Stimulated activated CD4-positive, alpha-beta T cell treated with anti-CD3 and anti-CD28 coated beads, TNF-alpha, amount 100 ng/mL, for 1 hour (primary cell): ENCODE measurements at places on chromosomes 7 and 10.

GRCh38 chr7:23295401-23295697 lies 3.8 kb upstream of the MALSU1 start:
- DNase-seq: no peak

GRCh38 chr7:42049761-42050160 lies 187.2 kb downstream of the GLI3 start:
- no peak for DNase-seq

- no peak for DNase-seq
Measured at GRCh38 chr10:13891128-13892000, 304.6 kb downstream of the PRPF18 start.

- no peak for DNase-seq
Measured at GRCh38 chr7:29360633-29361625, 166.4 kb downstream of the CHN2 start.

- DNase-seq: no peak
Measured at GRCh38 chr7:117323305-117323850, 520 bp upstream of the WNT2 start.

DNA sequence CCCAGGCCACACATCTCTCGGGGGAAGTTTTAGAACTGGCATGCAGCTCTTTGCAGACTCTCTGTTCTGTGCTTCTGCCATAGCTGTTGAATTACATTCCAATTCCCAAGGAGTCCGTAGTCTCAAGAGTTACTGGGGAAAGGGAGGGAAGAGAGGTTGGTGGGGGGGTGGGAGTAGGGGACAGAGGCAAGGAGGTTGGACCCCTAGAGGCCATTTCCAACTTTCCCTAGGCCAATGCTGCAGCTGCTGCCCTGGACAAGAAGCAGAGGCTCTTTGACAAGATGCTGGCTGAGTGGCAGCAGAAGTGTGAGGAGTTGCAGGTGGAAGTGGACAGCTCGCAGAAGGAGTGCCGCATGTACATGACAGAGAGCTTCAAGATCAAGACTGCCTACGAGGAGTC lies 23.8 kb downstream of the MYH16 start:
- no peak for DNase-seq

GRCh38 chr10:62584731-62585130 lies 210.6 kb downstream of the ZNF365 start:
- DNase-seq: no peak

DNA sequence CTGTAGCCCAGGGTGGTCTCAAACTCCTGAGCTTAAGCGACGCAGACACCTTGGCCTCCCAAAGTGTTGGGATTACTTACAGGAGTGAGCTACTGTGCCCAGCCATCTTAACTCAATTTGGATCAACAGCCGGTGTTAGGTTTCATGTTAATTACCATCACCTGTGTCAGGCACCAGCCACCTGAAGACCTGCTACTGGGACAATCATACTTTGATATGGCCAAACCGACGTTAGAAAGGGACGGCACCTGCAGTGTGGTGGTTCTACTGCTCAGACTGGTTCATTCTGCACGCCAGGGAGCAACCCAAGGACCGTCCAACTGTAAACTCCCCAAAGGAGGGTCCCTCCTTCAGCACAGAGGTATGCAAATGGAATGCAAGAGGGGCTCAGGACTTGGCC lies 74.2 kb upstream of the CYTH3 start:
- no peak for DNase-seq

DNA sequence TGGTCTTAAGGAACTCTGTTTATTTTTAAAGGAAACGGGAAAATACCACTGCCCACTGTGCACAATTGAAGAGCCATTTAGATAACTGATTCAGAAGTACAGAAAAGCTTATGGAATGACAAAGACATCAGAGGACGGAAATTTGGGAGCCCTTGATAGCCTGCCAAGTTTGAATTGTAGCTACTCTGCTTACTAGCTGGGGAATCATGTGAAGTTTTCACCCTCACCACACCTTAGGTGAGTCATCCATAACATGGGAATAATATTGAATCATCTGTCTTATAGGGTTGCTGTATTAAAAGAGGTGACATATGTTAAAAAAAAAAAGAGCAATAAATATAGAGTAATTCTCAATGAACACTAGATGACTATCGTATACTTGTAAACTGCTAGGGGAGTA lies 1104.2 kb downstream of the GATA3 start:
- DNase-seq: no peak

DNA sequence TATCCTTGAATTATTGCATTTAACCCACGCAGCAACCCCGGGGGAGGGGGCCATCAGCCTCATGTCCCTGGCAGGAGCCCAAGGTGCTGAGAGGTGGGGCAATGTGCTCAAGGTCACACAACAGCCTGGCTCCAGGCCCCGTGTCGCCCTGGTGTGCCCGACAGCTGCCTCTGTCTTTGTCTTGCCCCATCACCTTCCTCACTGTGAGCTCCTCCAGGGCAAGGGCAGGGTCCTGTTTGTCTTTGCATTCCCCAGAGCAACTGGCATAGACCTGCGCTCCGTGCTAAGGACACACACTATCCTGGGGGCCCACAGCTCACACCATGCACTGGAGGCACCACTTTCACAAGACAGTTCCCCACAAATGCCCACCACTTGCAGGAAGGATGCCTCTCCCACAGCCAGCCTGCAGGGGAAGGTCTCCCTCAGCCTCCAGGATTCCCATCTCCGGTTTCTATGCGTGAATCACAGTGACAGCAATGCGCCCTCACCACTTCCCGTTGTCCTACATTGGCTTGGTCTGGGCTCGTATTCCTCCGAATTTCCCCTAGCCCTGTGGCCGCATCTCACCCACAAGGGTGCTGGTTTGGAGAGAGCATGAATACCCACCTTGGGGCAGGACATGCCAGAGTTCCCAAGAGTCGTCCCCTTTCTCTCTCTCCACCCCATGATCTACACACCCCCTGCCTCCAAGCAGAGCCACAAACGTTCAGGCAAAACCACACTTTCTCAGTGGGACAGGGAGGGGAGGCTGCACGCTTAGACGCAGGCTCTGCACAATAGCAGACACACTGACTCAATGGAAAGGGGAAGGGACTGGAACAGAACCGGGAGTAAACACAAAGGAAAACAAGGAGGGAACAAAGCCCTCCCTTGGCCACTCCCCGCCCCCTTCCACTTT lies 10.3 kb downstream of the ITPRIP start:
- DNase-seq: no peak

DNA sequence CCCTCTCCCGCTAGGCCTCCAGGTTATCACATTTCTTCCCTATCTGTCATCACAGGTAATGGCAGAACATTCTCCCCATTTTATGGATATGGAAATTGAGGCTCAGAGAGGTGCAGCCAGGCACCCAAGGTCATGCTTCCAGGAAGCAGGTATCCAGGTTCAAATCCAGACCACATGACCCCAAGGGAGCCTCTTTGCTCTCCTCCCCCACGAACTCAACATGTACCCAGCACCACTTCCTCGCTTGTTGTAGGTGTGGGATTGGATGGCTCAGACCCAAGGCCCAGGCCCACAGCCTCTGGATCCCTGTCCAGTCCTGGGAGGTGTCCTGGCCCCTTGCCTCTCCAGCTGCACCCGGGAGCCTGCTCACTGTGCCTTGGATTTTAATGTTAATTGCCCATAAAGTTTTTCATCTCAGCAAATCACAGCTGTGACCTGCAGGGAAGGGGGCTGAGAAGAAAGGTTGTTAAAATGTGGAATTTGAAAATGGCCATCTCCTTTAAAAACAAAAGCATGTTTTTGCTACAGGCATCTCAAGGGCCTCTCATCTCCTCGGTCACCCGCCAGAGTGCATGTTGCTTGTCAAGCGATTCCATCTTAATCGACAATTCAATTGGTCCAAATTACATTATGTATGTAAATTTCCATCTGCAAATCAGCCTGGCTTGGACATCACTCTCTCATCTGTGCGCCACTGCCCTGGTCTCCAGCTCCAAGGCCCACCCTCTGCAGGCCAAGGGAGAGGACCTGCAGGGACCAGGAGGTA lies 205.4 kb upstream of the ZMIZ1 start:
- no peak for DNase-seq

DNA sequence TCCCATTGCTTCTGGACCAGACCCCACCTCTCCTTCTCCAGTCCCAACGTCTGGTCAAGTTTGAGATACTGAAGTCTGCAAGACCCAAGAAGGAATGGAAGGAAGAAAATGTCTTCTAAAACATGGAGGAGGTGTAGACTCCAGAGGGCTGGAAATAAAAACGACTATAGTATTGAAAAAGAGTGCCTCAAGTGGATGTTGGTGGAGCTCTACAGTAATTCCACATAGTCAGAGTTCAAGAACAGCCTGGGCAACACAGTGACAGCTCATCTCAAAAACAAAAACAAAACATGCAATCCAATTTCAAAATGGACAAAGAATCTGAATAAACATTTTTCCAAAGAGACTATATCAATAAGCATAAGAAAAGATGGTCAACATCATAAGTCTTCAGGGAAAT lies 2.3 kb upstream of the PCGF6 start:
- no peak for DNase-seq

- no peak for DNase-seq
Measured at GRCh38 chr7:85529831-85530230, 343.0 kb upstream of the SEMA3D start.

GRCh38 chr10:119375574-119376272 lies 166.8 kb downstream of the RGS10 start:
- DNase-seq: no peak

DNA sequence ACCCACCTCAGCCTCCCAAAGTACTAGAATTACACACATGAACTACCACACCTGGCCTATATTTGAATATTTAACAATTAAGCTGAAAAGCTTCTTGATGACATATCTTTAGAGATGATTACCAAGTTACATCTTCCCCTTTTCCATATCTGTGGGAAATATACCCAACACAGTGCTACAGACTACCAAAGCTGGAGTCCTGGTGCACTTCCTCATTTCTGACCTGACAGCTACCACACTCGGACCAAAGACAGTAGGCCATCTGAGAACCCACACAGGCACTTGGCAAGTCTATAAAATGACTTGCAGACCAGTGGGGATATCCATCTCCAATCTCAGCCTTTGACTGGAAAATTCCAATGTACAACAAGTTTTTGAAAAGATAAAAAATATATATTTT lies 270.4 kb upstream of the KLF14 start:
- DNase-seq: no peak

GRCh38 chr10:76905251-76905650 lies 732.4 kb downstream of the KCNMA1 start:
- DNase-seq: no peak

GRCh38 chr10:79260811-79261740 lies 86.2 kb upstream of the PPIF start:
- no peak for DNase-seq

- DNase-seq: no peak
Measured at GRCh38 chr7:95536656-95537311, 51.0 kb downstream of the ASB4 start.

DNA sequence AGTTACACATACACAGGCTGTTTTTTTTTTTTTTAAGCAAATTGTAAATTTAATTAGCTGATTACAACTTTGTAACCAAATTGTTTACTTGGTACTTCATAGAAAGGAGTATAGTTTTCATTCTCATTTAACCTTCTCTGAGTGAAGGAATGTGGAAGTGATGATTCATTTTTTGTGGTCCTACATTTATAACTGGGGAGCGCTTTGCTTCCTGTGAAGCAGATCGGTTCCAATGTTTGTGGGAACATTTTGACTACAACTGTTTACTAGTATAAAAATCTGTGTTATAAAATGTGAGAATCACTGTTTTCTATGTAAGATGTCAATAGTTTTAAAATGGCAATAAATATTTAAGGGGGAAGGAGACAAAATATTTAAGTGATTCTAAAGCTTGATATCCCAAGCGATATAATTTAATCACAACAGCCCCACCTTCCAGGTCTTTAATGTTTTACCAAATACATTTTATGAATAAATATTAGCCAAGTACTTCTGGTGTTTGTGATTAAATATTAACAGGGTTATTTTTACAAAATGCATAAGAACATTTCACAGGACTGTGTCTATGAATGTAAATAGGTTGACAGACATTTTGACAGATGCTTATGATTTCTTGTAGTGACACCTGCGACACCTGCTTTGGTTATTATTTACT lies 57.1 kb downstream of the NXPH1 start:
- no peak for DNase-seq

DNA sequence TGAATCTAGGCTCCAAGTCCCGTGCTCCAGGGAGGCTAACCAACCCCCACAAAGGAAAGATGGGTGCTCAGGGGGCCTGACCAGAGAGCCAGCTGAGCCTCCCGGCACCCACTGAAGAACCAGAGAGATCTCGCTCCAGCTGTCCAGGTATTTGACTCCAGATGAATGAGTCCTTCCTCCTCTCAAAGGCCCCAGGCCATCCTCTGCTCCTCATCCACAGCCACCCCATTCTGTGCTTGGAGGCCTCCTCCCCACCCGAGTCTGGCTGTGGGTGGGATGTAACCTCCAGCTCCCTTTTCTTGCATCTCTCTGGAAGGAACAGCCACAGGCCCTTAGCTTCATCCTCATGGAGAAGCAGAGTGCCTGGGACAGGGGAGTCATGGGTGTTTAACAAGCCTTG lies 44.6 kb downstream of the VSTM4 start:
- DNase-seq: no peak

DNA sequence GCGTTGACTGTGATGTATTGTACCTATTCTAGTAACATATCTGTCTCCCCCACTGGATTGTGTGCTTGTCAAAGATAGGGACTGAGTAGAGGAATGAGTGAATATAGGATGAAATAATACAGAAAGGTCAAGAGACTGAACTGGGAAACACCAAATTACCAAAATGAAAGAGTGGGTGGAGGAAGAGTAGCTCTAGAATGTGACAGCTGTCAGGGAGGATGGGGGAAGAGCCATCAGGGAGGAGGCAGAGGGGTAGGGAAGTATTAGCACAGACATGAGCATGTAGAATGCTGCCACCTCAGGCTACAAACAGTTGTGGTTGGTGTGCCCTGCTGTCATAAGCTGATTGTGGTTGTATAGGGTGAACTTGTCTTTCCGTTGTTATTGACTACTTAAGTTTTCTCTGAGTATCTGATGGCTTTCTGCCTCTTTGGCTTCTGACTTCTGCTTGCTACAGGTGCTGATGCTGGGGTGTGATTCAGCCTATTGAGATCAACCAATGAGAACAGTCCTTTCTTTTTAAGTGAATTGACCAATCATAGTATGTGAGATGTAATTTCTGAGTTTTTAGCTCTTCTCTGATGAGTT lies 5.6 kb downstream of the CCSER2 start:
- peak; percentile 45 for DNase-seq

DNA sequence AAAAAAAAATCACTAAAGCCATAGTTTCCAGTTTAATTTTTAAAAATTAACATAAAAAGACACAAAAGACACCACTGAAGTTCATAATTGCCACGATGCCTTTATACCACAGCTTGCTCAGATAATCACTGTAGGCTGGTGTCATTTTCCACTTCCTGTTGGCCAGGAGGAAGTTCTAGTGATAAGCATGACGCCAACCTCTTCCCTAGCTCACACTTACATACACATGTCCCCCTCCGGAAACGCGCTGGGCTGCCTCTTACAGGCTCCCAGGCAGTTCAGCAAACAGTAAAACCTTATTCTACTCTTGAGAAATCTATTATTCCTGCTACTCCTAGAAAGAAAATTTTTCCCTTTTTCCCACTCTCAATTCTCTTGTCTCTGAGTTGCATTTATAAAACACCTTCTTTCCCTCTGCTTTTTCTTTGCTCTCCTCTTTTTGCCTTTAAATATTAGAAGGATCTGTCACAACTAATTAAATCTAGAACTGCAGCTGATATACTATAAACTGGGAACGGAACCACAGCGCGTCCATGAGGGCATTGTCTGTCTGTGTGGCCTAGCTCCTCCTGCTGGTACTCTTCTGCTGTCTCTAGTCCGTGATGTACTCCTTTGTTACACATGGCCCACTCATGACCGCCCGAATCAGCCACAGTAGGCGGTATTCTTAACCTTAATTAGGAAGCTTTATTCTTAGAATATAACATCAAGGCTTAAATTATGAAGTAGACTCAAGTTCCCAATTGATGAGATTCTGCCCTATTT lies 664.9 kb downstream of the CNTNAP2 start:
- DNase-seq: no peak
